Stimulated activated CD8-positive, alpha-beta memory T cell treated with anti-CD3 and anti-CD28 coated beads, Interleukin-4, amount 100 ng/mL, for 48 hours (primary cell): ENCODE measurements at places on chromosomes 11 and 22.

- DNase-seq: no peak
These were observed 180.0 kb downstream of the TRIM29 start for GRCh38 chr11:119957951-119958350.

DNA sequence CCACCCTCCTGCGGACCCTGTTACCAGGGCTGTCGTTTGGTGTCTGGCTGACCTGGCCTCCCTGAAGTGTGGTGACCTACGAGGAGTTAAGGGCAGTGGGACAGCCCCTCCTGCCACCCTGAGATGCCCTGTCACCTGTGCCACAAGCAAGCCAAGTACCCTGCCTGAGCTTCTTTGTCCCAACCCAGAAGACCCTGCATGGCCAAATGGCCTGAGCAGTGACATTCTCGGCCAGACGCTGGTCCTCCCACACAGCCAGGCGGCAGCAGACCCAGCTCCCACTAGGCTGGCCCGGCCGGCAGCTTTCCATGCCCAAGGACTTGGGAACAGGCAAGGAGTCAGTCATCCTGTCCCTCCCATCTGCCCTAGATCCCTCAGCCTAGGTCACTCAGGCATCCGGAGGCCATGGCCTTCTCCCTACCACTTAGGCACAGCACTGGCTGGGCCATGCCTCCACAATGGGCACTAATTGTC, 7.6 kb downstream of the ARVCF start:
- no peak for DNase-seq

DNA sequence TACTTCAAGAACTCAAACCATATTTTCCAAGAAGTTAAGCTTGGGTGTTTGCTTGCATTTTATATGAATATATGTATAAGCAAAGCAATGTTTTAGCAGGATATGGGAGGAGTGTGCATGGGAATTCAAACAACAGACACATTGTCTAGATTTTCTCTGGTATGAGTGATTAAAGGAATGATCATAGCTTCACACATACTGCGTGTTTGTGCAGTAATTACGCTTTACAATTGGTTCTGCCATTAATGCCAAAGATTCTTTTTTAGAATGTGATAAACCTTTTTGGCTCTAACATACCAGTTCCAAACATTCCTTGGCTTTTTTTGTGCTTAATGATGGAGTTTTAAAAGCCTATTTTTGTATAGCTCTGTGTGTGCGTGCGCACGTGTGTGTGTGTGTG, 54.0 kb downstream of the CCDC34 start:
- no peak for DNase-seq

DNA sequence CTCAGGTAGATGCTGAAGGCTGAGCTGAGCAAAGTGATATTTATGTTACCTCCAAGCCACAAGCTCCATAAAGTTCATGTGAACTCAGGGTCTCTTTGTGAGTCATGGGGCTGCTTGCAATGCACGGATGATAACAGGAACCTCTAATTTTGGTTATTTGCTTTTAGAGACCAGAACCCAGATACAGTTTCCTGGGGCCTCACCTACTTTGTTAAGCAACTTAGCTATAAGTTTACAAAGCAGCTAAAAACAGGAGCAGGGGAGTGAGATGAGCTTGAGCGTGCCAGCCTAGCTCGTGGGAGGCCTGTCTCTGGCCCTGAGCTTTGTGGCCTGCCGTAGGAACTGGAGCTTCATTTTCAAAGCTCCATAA, 29.2 kb downstream of the SREBF2 start:
- peak; percentile 64 for DNase-seq

- no peak for DNase-seq
These were observed 14.0 kb downstream of the CPT1A start for GRCh38 chr11:68827733-68828132.

- no peak for DNase-seq
These were observed 29.4 kb downstream of the MPPED1 start for GRCh38 chr22:43441216-43441615.

GRCh38 chr11:117693344-117693743, 103.7 kb downstream of the DSCAML1 start:
- DNase-seq: no peak

DNA sequence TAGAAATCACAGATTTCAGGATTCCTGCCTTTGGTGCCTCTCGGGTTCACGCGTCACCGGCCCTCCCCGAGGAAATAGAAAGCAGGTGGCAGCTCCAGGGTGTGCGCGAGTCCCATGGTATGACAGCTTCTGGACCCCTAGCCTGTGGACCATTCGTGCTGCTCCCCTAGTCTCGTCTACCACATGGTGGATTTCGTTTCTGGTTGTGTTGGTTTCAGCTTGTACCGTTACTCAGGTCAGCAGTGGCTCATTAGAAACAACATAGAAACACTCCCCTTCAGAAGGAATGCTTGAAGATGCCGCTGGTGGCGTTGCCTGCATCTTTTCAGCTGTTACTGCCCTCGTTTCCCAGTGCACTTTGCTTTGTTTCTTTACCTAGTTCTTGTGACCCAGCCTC, 700 bp downstream of the TTC17 start:
- no peak for DNase-seq

GRCh38 chr11:75325713-75326438, 25.6 kb downstream of the ARRB1 start:
- DNase-seq: peak; percentile 74

- no peak for DNase-seq
These were observed 612.7 kb downstream of the BRD1 start for GRCh38 chr22:49214976-49215375.
